Daoy (cell line): ENCODE measurements at places on chromosomes 16 and 17. TPM values are rescaled to one million over a fixed set of nuclear protein-coding genes. Genes with fewer than 3 reads are reported as not detected.
A peak's percentile ranks its signal among the peaks of the same experiment; 100 is the strongest.

DNA sequence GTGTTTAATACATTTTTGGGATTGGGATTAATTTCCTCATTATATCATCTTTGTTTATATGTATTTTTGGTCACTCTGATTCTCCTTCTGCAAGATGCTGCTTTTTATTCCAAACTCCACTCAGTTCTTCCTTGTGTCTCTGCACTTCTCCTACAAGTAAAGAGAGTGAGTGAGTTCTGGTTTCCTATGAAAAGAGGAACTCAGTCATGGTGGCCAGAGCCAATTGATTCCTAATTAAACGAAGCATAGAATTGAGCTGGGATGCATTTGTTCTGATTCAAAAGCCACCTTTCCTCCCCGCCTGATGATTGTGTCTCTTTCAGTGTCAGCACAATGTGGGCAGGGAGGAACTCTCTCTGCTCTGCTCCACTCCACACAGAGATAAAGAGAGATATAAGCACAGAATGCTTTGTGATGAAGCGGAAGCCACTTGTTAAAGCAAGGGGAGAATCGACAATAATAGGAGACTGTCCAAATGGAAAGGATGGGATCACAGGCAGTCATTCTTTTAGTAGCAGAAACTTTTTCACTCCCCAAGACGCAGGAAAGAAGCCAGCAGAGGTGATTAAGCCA is 121.3 kb upstream of the GOT2 start:
- no peak for DNase-seq

Gene NT5M
- 2.7 and 4.2 TPM in 2 replicates for total RNA-seq

Gene ABAT
- 2.2 and 3.9 TPM in 2 replicates for total RNA-seq

DNA sequence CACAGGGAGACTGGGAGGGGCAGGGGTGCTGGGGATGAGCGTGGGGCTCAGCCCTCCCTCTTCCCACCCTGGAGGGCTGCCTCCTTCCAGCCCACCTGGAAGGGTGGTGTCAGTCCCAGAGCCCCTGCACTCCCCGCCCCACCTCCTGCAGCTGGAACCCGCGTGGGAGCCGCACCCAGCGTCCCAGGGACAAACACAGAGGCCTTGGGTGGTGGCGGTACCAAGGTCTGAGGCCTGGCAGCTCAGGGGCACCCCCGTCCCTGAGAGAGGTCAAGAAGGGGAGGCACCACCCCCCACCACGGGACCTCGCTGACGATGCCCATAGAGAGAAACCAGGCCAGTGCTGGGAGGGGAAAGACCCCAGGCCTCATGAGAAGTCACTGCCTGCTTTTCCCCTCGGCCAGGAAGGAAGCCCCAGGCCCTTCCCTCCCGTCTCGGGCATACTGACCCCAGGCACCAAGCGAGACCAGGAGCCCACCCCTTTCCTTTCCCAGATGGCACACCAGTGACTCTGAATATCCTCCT is 4.1 kb downstream of the HS3ST6 start:
- no peak for DNase-seq

GRCh38 chr16:2828876-2829430 is 1.1 kb upstream of the ZG16B start:
- no peak for DNase-seq

DNA sequence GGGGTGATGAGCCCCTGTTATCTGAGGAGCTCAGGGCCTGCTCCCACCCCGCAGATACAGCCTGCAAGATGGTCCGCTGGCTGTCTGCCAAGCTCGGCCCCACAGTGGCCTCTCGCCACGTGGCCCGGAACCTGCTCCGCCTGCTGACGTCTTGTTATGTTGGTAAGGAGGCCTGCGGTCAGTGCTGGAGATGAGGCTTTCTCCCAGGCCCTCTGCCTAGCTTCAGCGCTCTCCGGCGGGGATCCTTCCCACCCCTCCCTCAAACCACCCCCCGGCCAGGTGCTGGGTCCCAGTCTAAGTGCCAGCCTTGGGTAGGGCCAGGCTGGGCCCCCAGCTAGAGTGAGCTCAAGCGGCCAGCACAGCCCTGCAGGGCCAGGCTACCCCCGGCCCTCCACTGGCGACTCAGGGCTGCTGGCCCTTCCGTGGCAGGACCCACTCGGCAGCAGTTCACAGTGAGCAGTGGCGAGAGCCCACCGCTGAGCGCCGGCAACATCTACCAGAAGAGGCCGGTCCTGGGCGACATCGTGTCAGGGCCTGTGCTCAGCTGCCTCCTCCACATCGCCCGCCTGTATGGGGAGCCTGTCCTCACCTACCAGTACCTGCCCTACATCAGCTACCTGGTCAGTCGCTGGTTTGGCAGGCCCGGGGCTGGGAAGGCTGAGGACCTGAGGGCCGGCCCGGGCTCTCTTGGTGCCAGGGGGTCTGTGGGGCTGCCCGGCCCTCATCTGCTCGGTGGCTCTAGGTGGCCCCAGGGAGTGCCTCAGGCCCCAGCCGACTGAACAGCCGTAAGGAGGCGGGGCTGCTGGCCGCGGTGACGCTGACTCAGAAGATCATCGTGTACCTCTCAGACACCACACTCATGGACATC is 6.1 kb downstream of the WDR81 start:
- peak; percentile 88 for DNase-seq

Gene CLDN7
- not detected in 2 replicates for total RNA-seq

Gene INO80E
- 70.8 and 136 TPM in 2 replicates for total RNA-seq

- peak; percentile 14 for DNase-seq
Observed at GRCh38 chr17:44872131-44872768, 24.6 kb downstream of the HIGD1B start.

Gene PIRT
- not detected in 2 replicates for total RNA-seq

DNA sequence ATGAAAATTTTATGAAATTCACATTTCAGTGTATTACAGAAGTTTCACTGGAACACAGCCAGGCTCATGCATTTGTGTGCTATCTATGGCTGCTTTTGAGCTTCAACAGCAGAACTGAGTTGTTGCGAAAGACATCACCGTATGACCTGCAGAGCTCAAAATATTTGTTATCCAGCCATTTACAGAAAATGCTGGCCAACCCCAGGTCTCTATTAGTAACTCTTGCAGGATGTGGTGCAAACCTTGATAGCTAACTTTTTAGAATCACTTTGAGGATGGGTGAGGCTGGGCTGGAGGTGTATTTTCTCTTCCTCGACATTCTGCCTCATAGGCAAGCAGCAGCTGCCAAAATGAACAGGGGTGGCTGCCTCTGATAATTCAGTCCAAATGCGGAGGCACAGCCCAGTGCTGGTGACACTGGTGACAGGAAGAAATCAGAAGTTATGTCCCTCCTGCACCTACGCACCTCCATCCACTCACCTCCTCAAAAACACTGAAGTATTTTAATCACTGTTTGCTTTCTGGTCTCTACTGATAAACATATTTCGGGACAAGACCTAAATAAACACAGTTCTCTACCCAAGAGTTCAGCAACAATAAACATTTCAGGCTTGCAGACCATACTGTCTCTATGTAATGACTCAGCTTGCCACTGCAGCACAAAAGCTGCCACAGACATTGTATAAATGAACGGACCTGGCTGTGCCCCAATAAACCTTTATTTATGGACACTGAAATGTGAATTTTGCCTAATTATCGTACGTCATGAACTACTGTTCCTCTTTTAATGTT is 28.5 kb downstream of the ARHGAP17 start:
- peak; percentile 67 for DNase-seq

Gene CCT6B
- total RNA-seq = 2.1 and 3.5 TPM in 2 replicates

Gene PDIA2
- total RNA-seq = 0.46 TPM in 1 of 2 replicates, not detected in the other

DNA sequence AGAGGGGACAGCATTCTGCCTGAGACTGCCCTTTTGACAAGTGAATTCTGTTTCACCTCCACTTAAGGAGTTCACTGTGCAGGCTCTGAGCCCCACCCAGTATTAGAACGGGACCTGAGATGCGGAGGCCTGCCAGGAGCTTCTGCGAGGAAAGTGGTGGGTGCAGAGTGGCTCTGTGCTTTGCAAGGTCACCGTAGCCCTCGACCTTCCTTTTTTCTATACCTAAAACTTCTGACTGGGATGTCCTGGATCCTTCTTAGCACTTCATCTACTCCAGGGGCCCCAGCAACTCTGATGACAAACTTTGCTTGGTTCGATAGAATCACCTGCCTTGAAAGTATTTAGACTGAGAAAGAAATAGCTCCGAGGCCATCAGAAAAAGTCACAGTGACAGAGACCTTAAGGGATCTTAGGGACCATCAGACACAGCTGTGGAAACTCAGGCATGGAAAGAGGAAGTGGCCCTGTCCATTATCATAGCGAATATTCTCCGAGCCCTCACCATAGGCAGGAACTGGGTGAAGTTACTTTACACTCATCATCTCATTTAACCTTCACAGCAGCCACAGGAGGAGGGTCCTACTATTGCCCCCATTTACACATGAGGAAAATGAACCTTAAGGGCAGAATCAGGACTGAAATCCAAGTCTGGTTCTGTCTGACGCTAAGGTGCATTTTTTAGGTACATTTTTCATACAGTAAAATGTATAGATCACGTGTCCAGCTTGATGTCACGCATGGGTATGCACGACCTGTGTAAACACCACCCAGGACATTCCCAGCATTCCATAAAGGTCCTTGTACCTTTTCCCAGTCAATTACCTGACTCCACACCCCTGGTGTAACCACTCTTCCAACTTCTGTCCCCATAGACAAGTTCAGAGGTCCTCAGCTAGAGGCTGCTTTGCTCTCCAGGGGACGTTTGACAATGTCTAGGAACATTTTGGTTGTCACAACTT is 676 bp upstream of the KRT13 start:
- no peak for DNase-seq
